ENCODE measurements at places on chromosomes 3 and 15.

GRCh38 chr3:179973931-179974361, 62.8 kb downstream of the PEX5L start:
- DNase-seq: peak; percentile 24

- DNase-seq: no peak
Observed at GRCh38 chr3:78820542-78820941, 947.3 kb downstream of the ROBO1 start.

DNA sequence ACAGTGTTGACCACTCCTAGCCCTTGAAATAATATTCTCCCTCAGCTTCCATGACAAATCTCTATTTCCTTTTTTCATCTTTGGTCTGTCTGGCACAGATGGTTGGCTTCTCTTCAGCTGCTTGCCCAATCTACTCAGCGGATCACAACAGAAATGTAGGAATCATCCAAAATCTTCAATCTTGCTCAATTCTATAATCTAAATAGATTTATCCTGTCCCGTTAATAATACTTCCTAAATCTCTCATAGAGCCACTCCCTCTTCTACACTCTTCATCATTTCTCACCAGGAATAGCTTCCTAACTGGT, 3.8 kb downstream of the PEAK1 start:
- no peak for DNase-seq

DNA sequence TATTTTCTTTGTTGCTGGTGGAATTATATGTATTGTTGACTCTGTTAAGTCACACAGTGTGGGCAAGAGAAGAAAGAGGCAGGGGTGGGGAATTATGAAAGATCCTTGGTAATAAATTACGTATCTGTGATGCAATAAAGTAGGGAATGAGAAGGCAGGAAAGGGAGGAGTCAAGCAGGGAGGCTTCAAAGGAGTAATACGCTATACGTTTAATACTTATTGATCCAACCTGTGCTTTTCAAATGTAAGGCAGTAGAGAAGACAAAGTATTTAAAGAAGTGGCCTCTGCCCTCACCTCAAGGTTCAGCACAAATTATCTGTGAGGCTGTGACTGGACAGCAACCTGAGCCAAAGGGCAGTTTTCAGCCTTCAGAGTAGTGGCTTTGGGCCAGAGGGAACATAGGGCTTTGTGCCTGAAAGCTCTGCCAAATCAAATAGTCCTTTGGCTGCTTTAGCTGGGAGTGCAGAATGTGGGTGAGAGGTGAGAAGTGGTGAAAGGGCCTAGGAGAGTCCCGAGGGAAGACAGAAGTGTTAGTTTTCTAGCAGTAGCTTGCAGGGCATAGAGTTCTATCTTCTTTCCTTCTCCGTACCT, 1.2 kb upstream of the PLIN1 start:
- DNase-seq: no peak

DNA sequence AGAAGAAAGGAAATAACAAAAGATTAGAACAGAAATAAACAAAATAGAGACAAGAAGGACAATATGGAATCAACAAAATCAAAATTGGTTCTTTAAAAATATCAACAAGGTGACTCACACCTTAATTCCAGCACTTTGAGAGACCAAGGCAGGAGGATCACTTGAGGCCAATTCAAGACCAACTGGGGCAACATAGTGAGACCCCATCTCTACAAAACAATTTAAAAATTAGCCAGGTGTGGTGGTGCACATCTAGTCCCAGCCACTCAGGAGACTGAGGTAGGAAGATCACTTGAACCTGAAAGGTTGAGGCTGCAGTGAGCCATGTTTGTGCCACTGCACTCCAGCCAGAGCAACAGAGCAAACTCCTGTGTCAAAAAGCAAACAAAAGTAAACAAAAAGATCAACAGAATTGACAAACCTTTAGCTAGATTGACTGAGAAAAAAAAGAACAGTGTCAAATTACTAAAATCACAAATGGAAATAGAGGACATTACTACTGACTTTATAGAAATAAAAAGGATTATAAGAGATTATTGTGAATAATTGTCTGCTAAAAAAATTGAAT, 190.7 kb upstream of the CGNL1 start:
- DNase-seq: no peak

DNA sequence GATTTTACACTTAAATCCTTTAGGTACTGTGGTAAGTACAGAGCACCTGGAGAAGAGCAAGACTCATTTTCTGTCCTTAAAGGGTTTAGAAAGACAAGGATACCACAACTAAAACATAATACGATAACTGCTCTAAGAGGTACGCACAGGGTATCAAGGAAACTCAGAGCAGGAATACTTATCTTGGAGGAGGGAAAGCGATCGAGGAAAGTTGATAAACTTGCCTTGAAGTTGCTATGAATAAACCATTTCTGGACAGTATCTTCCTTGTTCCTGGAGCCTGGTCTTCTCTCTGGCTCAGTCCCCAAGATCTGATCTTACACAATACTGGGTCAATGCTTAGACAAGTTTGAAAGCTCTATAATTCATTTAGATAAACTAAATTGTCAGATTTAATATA, 17.6 kb upstream of the GATM start:
- DNase-seq: no peak

DNA sequence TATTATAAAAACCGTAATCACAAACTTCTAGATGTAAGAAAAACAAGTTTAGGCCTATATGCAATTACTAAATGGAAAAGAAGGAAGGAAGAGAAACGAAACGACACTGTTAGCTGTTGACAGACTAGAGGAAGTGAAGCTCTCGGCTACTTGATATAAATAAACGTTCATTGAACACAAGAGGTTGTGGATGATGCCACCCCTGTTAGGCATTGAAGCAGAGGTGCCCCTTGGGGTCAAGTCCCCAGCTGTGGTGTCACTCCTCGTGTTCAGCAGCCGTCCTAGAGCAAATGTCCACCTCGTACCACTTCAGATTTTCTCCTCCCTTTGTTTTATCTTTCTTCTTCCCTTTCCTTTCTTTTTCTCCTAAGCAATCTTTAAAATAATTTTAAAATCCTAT, 146.5 kb upstream of the UBE2E1 start:
- DNase-seq: no peak

DNA sequence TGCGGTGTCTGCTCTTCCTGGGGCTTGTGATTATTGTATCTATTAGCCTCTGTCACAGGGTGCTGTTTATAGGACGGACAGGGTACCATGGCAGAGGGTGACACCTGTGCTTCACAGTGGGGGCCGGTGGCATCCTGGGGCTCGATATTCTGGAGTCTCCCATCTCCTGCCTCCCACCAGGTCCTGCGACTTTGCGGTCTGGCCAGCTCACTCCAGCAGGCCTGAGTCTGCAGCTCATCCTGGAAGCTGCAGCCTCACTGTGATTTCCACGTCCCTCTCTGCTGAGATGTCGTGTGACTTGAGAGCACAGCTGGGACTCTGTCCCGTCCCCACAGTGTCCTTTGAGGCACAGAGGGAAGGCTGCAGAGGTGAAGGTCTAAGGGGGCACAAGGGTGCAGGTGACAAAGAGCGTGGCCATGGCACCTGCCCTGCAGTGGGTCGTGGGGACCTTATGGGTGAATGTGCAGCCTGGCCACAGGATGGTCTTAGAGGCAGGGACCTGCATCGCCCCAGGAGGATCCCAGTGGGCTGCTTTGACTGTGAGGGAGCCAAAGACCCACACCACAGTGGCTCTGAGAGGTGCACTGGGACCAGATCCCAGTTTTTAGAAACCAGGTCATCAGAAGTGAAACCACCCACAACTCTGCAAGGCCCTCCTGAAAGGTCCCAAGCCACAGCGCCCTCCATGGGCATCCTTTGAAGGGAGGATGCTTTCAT, 172.8 kb downstream of the KLF13 start:
- no peak for DNase-seq

DNA sequence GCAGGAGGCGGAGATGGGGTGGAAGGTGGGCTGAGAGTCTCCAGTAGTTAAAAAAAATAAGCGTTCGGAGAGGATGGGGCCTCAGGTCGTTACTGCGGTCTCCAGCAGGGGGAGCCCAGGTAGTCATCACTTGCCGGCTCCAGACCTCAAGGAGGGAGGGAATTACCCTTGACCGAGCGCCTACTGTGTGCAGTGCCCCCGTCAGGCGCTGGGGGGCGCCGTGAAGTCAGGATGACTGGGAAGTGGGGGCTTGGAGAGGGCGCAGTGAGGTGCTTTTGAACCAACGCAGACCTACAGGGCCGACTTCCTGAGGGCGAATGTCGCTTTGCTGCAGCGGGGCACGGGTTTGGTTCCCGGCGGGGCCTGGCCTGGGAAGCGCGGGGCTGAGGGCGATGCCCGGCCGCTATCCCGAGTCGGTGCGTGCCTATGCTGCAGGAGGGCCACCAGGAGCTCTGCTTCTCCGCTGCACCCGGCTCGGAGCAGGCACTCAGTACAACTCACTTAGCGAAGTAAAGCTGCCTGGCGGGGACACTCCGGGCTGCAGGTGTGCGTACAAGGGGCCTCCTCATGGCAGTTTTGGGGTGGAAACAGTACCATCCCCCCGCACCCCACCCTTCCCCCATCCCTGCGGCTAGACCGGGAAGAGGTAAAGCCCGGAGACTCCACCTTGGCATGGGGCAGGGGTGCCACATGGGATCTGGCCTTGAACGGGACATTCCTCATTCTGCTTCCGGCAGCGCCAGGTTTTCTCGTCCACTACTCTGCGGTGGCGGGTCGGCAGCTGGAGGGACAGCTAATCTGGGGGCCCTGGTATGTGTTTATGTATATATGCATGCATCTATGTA, 79.8 kb downstream of the RHCG start:
- DNase-seq: peak; percentile 5

GRCh38 chr3:194879991-194880939, 194.6 kb downstream of the FAM43A start:
- DNase-seq: peak; percentile 5
